ENCODE measurements at places on chromosomes 2 and 18. TPM values are rescaled to one million over a fixed set of nuclear protein-coding genes. Genes with fewer than 3 reads are reported as not detected.
A peak's percentile ranks its signal among the peaks of the same experiment; 100 is the strongest.

GRCh38 chr2:172288603-172289002 is 138.8 kb upstream of the ITGA6 start:
- no peak for DNase-seq

DNA sequence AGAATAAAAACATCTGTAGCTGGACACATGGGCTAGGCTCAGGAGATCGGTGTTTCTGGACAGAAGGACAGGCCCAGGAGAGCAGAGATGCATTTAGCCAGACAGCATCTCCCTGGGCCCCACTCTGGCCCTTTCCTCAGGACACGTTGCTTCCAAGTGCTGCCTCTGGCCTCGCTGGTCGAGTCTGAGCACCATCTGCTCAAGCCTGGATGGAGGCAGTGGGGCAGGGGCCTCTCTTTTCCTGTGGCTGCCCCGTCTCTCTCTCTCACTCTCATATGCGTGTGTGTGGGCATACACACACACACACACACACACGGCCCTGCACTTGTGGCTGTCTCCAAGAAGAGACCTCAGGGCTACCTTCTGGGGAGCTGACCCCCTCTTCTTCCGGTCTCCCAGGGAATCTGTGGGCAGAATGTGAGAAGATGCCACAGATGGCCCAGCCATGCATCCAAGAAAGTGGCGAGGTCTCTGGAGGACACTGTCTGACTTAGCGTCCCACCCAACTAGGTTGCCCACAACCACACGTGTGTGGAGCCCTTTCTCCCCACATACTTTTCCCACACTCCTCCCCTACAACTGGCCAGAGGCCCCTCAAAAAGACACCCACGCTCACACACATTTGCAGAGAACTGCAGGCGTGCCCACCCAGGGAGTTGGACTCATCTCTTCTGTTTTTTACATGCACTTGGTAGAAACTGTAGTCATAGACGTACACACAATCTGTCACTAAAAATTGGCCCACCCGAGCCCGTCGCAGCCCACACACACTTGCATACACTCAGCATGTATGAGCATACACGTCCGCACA is 19.9 kb downstream of the CELF4 start:
- DNase-seq = no peak

FAHD2B gene
- total RNA-seq = 19.1 TPM

DNA sequence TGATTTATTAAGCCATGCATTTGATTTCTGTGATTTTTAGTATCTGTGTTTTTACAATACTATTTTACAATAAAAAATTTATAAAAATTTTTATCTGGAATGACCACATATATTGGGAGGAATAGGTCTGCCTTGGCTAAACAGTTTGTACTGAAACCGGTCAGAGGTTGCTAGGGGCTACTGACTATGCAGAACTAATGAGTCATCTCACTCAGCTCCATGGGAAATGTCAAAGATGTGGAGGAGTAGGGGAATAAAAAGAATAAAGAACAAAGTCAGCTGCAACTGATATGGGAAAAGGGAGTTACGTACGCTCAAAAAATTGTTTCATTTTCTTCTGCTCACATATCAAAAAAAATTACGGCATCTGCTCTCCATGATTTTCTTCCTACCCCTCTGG is 8.6 kb upstream of the TMEM163 start:
- DNase-seq = no peak

GRCh38 chr2:114859726-114860510 is 417.5 kb downstream of the DPP10 start:
- no peak for DNase-seq

DNA sequence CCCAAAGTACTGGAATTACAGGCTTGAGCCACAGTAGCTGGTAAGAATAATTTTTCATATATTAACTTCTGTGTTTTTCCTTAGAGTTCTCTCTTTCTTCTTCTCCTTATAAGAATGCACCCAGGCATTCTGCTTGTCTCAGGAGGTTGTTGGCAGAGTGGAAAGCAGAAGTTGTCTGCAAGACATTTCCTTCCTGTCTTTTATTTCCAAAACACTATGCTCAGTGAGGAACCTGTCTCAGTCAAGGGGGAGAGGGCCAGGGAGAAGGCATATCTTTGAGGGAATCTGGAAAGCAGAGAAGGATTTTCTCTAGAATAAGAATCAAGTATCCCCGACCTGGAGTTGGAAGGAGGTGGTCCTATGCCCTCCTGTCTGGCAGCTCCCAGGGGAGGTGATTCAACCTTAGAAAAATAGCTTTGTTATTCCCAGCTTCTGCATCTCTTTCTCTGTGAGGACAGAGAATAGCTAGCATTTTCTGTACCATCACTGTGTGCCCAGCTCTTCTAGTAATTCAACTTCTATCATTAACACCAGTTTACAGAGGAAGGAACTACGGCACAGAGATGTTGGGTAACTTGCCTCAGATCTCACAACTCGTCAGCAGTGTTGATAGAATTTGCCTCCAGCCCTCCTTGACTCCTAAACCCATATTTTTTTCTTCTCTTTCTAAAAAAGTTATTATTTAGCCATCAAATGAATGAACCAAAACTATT is 3.8 kb upstream of the LPIN2 start:
- DNase-seq = no peak

IL36RN gene
- not detected for total RNA-seq

DNA sequence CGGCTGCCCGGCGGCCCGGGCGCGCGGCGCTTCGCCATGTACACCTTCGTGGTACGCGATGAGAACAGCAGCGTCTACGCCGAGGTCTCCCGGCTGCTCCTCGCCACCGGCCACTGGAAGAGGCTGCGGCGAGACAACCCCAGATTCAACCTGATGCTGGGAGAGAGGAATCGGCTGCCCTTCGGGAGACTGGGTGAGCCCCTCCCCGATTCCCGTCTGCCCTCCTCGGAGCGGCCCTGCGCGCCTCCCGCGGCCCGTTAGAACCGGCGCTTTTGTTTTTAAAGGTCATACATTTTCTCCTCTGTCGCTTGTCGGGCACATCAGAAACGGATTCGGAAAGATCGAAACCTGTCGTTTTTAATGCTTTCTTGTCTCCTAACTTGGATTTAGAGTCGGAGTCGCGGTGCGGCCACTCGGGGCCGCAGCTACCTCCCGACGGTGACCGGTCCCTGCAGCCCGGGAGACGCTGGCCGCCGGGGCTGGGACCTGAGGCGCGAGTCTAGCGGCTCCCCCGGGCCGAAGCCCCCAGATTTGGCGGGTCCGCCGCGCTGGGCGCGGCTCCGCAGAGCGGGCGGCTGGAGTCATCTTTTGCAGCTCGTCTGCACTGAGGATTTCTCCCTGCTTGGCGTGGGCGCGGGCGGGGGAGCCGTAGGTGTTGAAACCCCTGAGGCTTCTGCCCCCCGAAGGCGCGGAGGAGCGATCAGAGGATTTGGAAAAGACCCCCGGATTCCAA is 519 bp downstream of the TTL start:
- DNase-seq = peak; percentile 87

IL1B gene
- total RNA-seq = 38.1 TPM

- no peak for DNase-seq
Observed at GRCh38 chr18:31607384-31607783, 15.7 kb downstream of the TTR start.

DNA sequence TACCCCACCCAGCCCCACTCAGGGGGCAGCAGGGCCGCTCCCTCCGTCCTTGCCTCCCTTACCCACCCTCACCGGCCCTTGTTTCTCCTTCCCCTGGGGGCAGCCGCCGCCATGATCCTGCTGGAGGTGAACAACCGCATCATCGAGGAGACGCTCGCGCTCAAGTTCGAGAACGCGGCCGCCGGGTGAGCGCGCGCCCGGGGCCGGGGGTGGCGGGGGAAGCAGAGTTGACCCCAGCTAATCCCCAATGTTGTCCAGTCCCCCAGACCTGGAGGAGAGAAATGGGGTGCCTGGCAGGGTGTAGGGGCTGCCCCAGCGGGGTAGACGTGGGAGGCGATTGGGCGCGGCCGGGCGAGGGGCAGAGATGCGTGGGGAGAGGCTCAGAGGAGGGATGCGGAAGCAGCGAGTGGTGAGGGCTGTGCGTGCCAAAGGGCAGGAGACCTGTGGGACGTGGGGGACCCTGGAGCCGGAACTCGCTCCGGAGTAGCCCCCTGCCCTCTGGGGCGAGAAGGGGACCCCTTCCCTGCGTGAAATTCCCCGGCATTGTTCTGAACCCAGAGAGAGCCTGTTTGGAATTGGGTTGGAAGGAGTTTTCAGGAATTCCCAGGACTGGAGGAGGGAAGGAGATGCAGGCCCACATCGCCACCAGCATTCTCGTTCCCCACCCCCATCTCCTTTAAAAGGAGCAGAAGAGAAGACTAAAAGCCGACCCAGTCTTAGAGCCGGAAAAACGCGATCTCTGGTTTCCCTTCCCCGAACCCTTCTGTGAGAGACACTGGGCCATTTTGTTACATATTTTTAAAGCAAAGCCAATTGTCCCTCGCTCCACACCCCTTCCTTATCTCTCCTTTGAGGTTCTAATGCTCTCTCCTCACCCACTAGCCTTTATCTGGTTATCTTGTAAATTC is 625 bp downstream of the ARPC2 start:
- DNase-seq = peak; percentile 94

GRCh38 chr2:50791271-50791670 is 240.7 kb downstream of the NRXN1 start:
- no peak for DNase-seq

DNA sequence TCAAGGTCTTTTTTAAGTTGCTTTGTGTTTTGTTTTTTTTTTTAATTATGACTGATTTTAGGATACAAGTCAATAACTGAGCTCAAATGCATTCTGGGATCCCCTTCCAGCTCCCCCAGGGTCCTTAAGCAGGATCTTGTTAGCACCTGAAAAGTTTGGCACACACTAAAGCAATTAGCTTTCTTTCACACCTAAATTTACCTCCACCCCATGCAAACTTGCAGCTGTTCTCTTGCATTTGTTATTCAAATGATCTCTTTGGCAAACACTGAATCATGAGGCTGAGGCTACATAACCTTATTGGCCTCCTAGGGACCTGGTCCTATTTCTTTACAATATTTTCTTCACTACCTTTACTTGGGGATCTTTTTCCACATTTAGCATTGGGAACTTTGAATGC is 2026.1 kb upstream of the CELF4 start:
- DNase-seq = no peak

GRCh38 chr2:122999258-122999657 is 1025.8 kb upstream of the CNTNAP5 start:
- DNase-seq = no peak

CD207 gene
- 0.13 TPM for total RNA-seq

DNA sequence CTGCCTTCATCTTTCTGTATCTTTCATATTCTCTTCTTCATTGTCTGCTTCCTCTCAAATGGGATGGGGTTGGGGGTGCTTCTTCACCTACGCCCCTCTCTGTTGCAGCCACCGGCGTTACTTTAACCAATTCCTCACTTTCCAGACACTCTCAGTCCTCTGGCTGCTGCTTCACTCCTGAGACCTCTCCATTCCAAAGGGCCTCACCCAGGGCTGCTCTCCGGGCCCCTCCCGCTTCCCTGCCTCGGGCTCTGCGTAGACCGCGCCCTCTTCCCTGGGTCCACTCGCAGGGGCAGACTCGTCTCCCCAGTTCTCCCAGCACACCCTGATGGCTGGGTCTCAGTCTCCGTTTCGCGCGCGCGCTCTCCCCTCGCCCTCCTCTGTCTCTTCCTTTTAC is 926 bp downstream of the SERPINB8 start:
- DNase-seq = peak; percentile 85

TUBA4B gene
- 3.0 TPM for total RNA-seq

ZBTB7C gene
- total RNA-seq = 8.7 TPM

DNA sequence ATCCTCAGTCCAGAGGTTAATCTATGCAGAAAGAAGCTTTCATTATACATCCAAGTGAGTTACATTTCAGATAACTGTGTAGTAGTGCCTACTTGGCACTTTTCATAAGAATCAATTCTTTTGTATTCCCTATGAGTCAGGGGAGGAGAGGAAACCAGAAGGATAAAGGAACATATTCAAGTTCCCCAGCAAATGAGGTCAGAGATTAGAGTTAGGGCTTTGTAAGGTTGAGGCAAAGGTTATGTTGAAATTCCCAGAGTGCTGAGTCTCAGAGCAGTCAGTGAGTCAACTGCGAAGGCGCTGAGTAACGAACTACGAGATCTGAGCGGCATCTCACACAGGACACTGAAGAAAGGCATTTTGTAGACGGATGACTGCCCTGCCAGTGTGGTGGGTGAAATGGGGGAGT is 25.1 kb upstream of the ME2 start:
- DNase-seq = no peak

DOCK10 gene
- 47.4 TPM for total RNA-seq

HRH4 gene
- total RNA-seq = 7.5 TPM

B3GNT7 gene
- total RNA-seq = 107 TPM

DNA sequence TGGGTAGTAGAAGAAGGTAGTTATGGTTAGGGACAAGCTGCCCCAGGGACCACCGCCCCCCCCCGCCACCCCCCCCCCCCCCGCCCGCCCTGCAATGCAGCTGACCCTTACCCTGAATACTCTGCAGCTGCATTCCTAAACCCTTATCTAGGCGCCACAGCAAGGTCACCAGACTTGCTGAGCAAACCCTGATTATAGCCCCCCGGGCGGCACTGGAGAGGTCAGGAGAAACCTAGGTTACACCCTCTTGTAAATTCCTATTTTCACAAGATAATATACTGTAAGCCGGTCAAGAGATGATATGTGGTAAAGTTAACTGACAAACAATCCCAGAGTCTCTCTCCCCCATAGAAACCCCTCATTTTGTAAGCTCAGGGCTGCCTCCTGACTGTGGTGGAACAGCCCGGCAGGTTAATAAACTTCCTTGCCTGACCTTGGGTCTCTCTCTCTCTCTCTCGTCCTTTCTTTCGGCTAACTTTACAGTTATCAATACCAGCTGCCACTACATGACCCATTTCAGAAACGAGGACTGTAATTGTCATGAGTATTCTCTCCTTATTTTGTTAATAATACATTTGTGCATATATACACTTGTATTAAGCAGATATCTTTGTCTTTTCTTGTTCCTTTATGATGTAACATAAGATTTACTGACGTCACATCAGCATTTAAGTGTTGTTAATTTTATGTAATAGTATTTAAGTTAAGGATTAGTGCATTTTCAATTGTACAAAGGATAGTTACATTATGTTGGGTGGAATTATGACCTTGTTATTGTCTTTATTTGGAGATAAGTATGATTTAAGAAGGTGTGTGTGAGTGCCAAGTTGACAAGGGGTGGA is 22.8 kb upstream of the SMAD4 start:
- DNase-seq = no peak

TRABD2A gene
- total RNA-seq = 6.3 TPM

GRCh38 chr2:8796878-8797550 is 40.4 kb downstream of the KIDINS220 start:
- DNase-seq = no peak

DNA sequence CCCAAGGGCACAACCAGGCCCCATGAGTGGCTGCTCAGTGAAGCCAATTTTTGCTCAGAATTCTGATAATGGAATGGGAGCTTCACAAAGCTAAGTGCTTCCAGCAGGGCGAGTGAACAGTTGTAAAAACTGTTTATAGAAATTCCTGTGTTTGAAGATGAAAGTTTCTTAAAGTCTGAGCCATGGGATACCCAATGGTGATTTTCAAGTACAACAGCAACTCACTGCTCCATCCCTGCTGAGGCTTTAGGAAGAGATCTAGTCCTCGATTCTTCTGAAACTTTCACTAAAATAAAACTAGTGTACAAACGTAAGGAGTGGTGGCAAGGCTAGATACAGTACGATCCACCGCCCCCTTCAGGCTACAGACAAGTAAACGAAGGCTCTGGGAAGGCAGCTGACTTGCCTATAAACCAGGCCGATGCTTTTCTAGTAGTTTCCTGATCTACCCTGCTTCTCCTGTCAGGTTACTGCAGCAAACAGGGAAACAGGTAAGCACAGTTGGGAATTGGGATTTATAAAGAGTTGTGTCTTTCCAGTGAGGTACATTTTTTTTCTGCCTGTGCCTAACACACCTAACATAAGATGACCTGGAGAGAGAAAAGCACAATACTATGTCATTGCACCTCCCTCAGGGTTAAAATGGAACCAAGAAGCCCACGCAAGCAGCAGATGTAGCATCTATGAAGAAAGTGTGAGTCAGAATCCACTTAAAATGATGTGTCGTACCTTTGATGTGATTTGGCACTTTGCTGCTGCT is 108.7 kb downstream of the UXS1 start:
- no peak for DNase-seq

PCARE gene
- 0.05 TPM for total RNA-seq

Measured in left lung (tissue), 14 donors.